ENCODE measurements at places on chromosomes 5 and 9. TPM values are rescaled to one million over a fixed set of nuclear protein-coding genes. Genes with fewer than 3 reads are reported as not detected.

PCDHB12 gene
- total RNA-seq: 3.6 TPM

DNA sequence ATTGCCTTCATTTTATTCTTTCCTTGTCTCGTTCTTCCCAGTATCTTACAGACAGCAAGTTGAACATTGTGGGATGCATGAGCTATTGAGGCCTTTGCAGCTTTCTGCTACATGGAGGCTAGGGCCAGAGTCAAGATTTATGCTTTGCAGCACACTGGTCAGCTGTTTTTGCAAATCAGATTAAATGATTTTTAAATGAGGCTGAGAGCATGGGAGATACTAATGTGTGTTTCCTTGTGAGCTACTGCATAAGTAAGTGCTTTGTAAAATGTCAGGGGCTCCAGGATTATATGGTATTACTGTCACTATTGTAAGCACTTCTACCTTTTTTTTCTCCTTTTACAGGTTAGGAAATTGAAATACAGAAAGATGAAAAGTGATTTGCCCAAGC, 111.0 kb upstream of the CDKN2B start:
- no peak for DNase-seq

DNA sequence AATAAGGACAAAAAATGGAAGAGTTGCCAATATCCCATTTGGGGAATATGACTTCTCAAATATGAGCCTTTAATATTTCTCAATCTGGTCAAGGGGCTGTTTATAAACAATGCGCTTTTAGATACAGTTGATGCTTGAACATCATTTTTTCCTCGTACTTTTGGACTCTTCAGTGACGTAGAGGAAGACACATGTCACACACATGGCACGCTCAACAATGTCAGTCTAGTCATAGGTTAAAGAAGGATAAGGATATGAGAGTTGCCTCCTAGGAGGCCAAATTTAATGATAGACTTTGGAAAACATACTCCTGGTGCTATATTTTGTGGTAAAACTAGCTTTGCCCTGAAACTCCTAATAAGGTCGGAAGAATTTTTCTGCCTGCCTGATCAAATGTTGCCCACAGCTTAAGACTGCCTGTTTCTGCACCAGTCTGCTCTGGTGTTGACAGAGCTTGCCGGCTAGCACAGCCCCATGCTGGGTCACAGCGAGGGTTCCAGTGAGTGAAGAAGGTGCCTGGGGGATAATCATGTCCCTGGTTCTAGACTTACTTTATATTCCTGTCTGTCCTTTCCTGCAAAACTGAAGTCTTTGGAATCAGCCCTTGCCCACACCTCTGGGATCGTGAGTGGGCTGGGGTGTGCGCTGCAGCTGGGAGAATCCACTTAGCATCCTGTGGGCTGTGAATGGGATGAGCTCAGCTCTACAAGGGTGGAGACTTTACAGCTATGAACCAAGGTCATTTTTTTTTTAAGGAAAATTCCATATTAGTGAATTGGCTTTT, 230.8 kb upstream of the IRX4 start:
- DNase-seq: no peak

GRCh38 chr5:136295914-136296313, 69.4 kb downstream of the TRPC7 start:
- no peak for DNase-seq

Measured in Daoy (cell line).